ENCODE measurements at places on chromosomes 5 and 9.

GRCh38 chr5:77066184-77066583, 20.9 kb downstream of the ZBED3 start:
- DNase-seq: no peak

DNA sequence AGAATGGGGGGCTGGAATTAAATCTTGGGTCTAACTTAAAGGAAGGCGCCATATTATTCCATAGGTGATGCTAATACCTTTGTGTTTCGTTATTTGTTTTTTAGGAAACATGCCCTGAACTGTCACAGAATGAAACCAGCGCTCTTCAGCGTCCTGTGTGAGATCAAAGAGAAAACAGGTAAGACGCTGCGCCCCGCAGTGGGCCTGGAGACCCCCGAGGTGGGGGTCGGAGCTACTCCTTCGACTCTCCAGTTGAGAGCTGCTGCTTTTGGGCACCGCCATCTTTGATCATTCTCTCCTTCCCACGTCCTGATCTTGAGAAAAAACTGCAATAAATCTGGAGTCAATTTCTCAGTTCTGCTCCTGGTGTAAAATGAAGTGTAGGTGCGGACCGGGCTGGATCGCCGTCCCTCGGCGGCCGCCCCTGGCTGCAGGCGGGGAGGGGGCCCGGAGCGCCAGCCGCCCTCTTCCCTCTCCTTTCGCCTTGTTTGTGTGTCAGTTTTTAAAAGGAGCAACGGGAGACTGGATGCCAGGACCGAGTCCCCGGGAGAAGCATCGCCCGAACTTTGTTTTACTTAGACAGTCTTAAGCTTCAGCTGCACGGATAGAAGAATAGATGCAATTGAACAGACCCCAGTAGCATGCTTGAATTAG, 1.4 kb downstream of the PBX3 start:
- no peak for DNase-seq

DNA sequence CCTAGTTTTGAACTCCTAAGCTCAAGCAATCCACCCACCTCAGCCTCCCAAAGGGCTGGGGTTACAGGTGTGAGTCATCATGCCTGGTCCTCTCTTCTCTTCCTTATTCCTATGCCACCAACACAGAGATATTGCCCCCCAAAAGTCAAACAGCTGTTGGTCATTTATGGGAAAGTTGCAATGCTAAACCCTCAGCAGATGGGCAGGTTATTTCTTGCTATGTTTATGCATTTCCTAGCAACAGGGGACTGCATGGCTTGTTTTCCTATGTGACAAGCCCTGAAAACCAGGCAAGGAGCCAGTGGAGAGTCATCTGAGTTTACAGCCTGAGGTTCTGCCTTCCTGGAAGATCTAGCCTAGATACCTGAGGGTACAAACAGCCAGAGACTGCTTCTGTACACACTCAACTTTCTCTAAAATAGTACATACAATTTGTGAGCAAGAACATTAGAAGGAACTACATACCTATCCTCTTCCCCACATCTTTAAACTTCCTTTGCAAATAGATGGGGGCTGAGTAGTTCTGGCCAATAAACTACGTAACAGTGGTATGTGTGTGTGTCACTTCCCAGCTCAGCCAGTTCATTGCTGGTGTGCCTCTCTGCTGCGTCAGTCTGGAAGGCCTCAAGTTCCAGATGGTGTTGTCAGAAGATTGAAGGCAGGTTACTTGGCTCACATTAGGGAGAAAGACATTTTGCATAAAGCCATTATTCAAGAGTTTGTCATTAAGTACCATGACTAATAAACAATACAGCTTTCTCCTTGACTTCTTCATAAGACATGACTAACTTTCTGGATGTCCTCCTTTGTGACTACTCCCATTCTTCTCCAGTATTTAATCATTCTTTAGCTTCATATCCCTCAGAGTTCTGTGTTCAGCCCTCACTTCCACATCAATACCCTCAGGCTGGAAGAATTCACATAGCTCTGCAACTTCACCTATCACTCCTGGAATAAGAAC, 65.3 kb downstream of the CSNK1A1 start:
- no peak for DNase-seq

- DNase-seq: no peak
These were observed 8.0 kb downstream of the B4GALT1 start for GRCh38 chr9:33158843-33159776.

DNA sequence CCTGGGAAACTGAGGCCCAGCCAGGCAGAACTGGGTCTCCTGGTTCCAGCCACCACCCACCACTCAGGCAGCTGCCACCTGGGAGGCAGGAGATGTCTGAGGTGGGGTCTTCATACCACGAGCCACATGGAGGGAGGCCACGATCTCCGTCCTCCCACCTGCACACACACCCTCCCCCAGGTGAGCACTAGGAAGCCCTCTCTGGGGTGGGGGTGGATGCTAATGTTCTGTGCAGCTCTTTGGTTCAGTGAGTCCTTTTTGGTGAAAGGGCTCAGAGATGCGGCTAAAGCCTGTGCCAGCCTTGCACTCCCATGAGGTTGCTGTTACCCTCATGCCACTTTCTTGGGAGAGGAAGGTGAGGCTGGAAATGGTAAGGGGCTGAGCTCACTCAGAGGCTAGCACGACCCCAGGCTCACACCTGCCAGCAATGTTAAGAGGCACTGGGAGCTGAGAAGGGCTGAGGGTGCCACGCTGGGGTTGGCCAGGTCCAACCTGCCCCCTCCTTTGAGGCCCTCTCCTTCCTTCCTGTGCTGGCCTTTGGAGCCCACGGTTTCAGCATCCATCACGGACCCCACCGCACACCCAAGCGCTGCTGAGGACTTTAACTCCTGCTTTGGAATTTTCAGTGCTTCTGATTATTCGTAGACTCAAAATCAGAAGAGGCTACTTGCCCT, 26.6 kb upstream of the OBP2B start:
- DNase-seq: no peak
